ENCODE measurements at places on chromosomes 13 and 19.

- no peak for DNase-seq
These were observed 2662.4 kb upstream of the PCDH20 start for GRCh38 chr13:64078025-64078424.

- DNase-seq: no peak
These were observed 43.3 kb downstream of the EPS15L1 start for GRCh38 chr19:16428372-16429036.

- DNase-seq: no peak
These were observed 57.3 kb downstream of the KLF2 start for GRCh38 chr19:16381756-16382401.

- DNase-seq: no peak
These were observed 1.1 kb downstream of the TNNI3 start for GRCh38 chr19:55156202-55157063.

- DNase-seq: no peak
These were observed 900 bp downstream of the KBTBD7 start for GRCh38 chr13:41193469-41193868.

DNA sequence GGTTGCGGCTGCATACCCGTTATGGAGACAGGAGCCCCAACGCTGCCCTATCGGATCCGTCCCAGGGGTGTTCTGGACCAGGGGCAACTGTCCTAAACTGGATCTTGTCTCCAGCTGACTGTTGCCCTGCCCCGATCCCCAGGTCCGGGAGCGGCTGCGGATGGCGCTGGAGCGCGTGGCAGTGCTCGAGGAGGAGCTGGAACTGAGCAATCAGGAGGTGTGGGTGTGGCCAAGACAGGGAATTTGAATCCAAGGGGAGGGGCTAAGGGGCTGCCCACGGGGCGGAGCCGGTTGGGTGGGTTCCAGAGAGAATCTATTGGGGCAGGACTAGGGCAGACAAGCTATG lies 9.9 kb downstream of the PPFIA3 start:
- DNase-seq: no peak

GRCh38 chr13:94546061-94546839 lies 49.7 kb downstream of the TGDS start:
- DNase-seq: no peak

DNA sequence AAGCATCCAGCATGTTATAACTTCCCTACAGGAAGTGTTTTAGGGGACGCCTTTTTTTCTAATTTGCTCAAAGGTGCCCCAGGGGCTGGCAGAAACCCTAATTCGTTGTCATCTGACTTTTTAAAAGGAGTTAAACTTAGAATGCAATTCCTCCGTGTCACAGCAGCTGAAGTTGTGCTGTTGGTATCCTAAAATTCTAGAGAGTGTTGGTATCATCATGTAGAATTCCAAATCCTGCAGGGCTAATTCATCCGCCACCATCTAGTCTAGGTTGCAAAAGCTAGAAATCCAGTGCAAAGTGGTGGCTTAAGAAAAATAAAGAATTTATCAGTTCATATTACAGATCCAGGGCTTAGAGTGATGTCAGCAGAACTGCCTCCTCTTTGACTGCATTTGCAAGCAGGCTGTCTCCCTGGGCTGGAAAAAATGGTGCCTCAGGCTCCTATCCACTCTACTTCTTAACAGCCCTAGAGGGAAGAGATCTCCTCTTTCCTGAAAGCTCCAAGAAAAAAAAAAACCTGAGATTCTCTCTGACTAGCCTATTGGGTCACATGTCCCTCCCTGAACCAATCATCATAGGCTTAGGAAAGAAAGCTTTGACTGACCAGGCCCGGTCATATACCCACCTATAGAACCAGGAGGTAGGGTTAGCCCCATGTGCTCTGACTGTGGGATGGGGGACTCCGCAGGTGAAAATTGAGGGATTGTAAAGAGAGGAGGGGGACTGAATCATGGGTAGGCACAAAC lies 73.0 kb downstream of the MAP4K1 start:
- DNase-seq: no peak

DNA sequence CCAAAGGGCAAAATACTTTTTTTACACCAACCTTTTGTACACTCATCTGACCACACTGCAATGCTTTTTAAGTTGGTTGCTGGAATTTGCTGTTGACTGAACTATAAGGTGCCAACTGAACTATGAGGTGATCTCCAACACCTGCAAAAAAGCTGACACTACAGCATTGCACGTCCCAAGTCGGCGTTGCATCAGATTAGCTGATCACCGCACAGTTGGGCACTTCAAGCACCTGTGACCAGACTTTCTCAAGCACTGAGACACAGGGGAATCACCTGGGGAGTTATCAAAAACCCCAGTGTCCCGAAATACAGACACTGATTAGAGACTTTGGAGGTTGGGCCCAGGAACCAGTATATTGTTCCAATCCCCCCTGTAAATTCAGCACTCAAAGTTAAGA lies 1.1 kb downstream of the NLRP11 start:
- no peak for DNase-seq

DNA sequence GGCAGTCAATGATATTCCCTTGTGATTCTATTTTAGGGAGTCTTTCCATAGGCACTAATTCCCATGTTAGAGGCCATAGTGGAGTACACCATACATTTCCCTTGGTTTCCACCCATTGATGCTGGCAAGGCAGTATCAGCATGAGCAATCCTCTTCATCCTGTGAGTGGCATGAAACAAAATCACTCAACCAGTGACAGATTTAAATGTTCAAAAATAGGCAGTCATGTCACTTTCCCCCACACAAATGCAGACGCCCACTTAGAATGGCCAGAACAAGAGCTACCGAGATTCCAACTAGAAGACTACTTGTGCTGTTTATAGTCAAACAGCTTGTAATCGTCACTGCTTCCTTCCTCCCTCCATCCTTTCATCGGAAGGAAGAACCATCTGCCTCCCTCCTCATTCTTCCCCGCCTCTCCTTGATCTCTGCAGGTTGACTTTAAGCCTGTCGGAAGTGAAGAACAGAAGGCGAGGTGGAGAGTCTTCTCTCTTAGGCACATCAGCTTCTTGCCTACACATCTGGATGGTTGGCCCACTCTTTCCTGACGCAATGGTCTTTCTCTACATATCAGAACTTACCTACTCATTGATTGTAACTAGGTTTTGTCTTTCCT lies 22.6 kb downstream of the RASL11A start:
- no peak for DNase-seq

GRCh38 chr13:75365724-75366173 lies 116.2 kb downstream of the TBC1D4 start:
- DNase-seq: peak; percentile 82

- no peak for DNase-seq
These were observed 126.7 kb downstream of the MAB21L1 start for GRCh38 chr13:35349673-35350278.

- no peak for DNase-seq
These were observed 17.1 kb upstream of the MAP3K10 start for GRCh38 chr19:40174092-40174491.

- no peak for DNase-seq
These were observed 39.9 kb upstream of the CCNE1 start for GRCh38 chr19:29771708-29772414.

- DNase-seq: no peak
These were observed 11.2 kb downstream of the PLIN4 start for GRCh38 chr19:4507150-4507452.

- no peak for DNase-seq
These were observed 2.5 kb downstream of the RPS28 start for GRCh38 chr19:8323781-8324185.

DNA sequence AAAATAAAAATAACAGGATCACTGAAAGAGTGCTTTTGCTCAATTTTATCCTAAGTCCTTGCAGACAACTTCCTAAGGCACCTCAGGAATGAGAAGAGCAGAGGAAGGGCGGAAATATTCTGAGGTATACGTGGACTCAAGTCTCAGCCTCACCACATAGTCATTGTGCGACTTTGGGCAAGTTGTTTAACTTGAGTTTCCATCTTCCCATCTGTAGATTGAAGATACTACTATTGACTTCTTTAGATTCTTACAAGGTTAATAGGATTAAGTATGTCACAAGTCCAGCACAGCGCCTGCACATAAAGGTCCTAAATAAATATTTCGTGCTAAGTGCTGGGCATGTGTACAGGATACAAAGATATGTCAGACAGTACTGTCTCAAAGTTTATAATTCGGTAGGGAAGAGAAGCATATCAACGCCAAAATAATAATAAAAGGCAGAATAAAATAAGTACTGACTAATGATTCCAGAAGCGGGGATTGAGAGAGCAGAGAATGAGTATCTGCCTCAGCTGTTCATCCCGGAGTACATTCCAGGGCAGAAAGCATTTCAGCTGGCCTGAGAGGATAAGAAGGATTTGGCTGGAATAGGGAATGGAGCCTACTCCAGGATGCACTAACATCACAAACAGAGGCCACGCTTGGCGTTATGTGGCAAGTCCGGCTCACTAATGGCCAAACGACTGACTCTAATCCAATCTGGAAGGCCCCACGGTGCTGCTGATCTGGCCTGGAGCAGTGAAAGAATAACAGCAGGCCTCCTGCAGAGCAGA lies 139.7 kb downstream of the FLT1 start:
- DNase-seq: no peak

GRCh38 chr19:19417046-19417445 lies 11.6 kb downstream of the GATAD2A start:
- DNase-seq: no peak

DNA sequence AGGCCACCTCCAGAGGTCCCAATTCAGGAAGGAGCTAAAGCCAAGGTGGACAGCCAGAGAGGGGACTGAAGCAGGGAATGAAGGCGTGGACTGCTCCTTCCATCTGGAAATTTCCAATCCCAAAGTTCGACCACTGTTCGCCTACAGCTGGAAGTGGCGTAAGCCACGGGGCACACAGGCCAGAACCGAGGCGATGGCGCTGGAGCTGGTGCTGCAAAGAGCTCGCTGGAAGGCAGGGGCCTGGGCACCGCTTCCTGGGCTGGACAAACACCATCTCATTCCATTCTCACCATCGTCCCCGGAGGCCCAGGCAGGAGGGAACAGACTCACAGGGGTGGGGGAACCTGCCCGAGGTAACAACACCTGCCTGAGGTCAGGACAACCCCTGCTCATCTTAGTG lies 4.2 kb downstream of the MAP2K2 start:
- no peak for DNase-seq

DNA sequence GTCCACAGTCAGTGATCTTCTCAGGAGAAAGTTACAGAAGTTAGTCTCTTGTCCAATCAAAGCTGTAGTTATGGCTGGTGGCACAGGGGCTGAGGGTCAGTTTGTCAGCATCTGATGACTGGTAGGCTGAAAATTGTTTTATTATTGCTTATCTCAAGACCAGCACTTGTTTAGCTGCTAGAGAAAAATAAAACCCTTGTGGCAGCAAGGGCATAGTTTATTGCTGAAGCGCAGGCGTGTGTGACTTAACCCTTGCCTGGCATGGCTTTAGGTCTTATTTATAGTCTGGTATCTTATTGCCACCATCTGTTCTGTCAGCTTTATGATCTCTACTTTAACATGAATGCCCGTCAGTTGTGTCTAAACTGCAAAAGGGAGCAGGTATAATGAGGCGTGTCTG lies 154.7 kb downstream of the USP12 start:
- no peak for DNase-seq

- no peak for DNase-seq
These were observed 1518.4 kb downstream of the UQCRFS1 start for GRCh38 chr19:27694361-27695055.

- DNase-seq: no peak
These were observed 27.1 kb downstream of the RNASEH2B start for GRCh38 chr13:50936679-50937078.

- no peak for DNase-seq
These were observed 1736.2 kb downstream of the SLITRK5 start for GRCh38 chr13:89407357-89407756.

GRCh38 chr13:50203256-50203941 lies 188.2 kb downstream of the KCNRG start:
- DNase-seq: no peak

- DNase-seq: no peak
These were observed 51.5 kb downstream of the SOX21 start for GRCh38 chr13:94660695-94661326.

GRCh38 chr13:110326263-110326904 lies 19.3 kb downstream of the COL4A2 start:
- DNase-seq: no peak

- DNase-seq: no peak
These were observed 112.2 kb upstream of the ZNF91 start for GRCh38 chr19:23507446-23507845.

GRCh38 chr19:45008552-45008951 lies 7.3 kb downstream of the RELB start:
- no peak for DNase-seq

DNA sequence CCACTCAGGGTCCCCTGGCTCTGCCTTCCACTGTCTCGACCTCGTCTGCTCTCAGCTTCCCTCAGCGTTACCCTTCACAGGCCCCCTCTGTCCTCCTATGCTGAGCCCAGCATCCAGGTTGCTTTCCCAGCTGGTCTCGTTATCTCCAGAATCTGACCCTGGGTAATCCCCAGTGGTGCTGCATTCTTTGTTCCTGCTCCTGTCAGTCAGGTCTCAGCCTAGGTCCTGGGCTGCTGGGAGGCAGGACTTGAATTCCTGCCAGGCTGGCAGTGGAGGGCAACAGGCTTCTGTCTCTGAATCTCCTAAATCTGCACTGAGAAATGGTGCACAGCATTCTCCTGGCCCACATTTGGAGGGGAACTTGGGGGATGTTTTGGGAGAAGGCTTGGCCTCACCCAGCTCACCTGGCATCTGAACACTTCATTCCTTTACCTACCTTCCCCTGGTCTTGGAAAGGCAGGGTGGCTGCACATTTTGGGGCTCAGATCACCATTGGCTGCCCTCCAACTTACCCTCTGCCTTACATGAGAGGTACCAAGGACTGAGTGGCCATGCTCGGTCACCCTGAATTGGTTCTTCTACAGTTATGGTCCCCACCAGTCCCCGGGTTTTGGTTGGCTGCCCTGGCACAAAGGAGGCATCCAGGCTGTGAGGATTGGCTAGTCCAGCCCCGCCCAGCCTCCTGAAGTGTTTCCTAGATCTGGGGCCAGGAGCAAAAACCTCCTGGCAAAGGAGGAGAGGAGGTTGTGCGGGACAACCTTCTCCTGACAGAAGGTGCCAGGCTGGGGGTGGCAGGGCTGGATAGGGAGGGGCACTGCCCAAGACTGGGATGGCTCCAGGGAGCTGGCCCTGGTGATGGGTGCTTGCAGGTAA lies at the start of gene CYP4F8:
Gene CYP4F8 (plus strand): TSS at position 712 of the 873 bp plus-strand sequence. CDS start 399 bp downstream, outside the sequence.
- DNase-seq: no peak
